ENCODE measurements at places on chromosomes 1 and 21.
A peak's percentile ranks its signal among the peaks of the same experiment; 100 is the strongest.

GRCh38 chr1:11690397-11691301 is 861 bp upstream of the DRAXIN start:
- no peak for DNase-seq

GRCh38 chr1:227038401-227038800 is 98.3 kb downstream of the COQ8A start:
- DNase-seq: no peak

GRCh38 chr1:214372092-214372491 is 91.1 kb downstream of the SMYD2 start:
- DNase-seq: no peak

DNA sequence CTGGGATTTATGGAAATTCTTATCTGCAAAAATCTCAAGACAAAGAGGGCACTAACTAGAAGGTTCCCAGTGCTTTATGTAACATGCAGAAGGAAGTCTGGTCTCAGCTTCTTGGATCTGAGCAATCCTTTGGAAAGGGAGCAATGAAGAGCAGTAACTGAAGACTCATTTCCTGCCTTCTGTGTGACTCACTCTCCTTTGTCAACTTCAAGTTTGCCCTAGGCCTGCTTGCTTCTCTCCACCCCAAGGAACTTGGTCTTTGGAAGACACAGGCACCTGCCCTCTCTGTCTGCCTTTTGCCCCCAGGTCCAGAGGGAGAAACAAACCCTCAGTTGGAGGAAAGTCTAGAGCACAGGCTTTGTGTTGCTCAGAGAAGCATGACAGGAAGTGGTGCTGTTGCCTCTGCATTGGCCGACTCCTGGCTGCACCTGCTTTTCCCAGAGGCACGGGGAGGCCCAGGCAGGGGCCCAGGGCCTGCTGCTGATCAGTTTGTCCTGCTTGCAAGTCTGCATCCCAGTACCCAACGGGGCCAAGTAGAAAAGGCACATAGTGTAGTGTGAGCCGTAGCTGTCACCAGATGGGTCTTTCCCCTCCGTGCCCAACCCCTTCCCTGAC is 137.2 kb downstream of the DHRS3 start:
- no peak for DNase-seq

DNA sequence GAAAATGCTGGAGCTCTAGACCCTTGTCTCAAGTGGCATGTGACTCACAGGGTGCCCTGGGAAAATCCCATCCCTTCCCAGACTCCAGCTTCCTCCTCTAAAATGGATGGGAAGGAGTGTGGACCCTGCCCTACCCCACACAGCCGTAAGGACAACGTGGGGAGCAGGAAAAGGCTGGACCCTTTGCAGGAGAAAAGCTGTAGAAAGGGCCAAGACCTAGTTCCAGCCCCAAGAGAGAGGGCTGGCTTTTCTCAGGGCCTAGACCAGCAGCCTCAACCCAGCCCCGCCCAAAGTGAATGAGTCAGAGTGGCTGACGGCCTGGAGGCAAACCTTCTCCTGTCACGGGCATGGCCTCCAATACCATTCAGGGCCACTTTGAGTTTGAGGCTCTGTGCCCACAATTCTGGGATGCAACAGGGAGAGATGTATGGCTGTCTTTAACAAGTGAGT is 1.1 kb downstream of the LAMB3 start:
- DNase-seq: peak; percentile 16

DNA sequence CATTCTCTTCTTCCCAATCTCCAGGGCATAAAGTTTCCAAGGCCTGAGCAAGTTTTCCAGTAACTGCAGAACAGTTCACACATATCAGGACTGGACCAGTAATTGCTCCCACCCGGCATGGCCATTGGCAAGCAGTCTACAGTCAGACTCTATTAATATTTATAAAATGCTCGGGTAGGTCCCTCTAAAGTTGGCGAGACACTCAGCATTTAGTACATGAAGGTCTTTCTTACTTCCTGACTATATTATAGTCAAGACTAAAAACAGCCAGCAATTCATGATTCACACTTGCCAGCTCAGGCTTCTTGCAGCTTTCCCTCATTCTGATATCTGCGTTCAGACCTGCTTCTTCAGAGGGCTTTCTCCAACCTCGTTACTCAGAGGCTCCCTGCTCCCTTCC is 25.4 kb downstream of the GADD45A start:
- DNase-seq: no peak

GRCh38 chr1:243917177-243917862 is 67.3 kb upstream of the AKT3 start:
- no peak for DNase-seq

- DNase-seq: no peak
Observed at GRCh38 chr1:244388961-244389360, 62.7 kb downstream of the ADSS2 start.

- DNase-seq: no peak
Observed at GRCh38 chr21:22609802-22610201, 1611.6 kb downstream of the NCAM2 start.

- DNase-seq: no peak
Observed at GRCh38 chr1:234989019-234989418, 139.6 kb downstream of the TOMM20 start.

GRCh38 chr1:116340506-116341231 is 32.4 kb upstream of the ATP1A1 start:
- no peak for DNase-seq

DNA sequence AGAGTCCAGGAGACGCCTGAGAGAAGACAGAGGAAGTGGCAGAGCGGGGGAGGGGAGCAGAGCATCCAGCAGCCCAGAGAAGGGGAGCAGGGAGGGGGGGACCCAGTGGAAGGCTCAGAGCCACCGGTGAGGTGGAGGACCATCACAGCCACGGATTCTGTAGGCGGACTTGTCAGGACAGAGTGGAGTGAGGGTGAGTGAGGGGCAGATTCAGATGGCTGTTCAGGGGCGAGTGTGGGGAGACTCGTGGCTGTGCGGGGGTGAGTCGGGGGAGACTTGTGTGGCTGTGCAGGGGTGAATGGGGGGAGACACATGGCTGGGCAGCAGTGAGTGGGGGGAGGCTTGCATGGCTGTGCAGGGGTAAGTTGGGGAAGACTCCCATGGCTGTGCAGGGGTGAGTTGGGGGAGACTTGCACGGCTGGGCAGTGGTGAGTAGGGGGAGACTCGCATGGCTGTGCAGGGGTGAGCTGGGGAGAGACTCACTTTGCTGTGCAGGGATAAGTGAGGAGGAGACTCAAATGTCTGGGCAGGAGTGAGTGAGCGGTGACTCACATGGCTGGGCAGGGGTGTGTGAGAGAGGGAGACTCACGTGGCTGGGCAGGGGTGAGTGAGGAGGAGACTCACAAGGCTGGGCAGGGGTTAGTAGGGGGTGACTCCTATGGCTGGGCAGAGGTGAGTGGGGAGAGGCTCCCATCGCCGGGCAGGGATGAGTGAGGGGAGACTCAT is 56.8 kb upstream of the ABCG1 start:
- DNase-seq: no peak

DNA sequence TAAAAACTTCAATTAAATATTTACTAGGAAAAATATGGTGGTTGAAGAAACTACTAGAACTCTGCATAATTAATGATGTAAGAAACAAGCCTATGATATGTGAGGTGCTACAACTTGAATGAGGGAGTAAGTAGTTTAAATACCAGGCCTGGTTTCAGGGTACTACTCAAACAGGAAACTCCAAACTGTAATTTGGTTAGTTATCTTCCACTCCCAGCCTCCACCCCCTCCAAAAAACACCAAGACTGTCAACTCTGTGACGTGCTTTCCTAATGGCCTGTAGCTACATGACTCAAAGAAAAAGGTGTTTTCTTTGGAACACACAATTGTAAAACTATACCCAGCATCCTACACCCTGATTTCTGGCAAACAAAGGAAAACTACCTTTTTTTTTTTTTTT is 55.9 kb upstream of the RCC1 start:
- no peak for DNase-seq

DNA sequence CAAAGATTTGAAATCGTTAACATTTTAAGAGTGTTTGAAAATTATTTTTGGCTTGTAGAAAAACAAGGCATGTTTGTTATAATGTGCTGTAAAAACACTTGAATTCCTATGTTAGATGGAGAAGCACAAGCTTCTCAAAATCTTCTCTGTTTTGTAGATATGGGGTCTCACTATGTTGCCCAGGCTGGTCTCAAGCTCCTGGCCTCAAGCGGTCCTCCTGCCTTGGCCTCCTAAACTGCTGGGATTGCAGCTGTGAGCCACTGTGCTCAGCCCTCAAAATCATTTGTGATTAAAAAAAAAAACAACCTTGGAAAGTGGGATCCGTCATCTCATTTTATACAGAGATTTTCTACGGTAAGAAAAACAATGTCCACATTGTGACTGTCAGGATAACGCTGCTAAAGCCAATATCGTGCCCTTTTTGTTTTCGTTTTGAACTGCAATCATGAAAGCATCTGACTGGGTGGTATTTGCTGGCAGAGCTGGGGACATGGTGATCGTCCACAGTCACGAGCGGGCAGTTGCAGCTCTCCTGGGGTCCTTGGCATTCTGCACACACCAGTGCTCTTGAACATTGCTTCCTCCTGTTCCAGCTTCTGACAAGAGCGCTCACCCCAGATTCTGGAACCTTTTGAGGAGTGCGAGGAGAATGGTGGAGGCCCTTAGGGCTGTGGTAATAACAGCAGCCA is 112.5 kb downstream of the PGBD5 start:
- DNase-seq: no peak

GRCh38 chr1:3869751-3870301 is 12.6 kb downstream of the DFFB start:
- DNase-seq: no peak

DNA sequence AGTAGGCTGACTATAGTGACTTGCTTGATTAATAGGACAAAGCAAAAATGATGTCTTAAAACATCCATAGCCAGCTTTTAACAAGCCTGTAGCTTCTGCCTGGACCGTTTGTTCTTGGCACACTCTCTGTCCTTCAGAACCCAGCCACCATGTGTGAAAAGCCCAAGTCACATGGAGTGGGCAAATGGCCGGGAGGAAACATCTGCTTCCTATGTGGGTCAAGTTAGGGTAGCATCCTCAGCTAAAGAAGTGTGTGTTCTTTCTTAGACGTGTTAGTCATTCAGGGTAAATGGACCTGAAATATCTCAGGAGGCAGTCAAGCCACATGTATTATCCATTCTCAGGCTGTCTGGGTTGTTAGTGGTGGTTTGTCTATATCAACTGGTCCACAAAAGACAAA is 23.4 kb downstream of the RD3 start:
- no peak for DNase-seq

DNA sequence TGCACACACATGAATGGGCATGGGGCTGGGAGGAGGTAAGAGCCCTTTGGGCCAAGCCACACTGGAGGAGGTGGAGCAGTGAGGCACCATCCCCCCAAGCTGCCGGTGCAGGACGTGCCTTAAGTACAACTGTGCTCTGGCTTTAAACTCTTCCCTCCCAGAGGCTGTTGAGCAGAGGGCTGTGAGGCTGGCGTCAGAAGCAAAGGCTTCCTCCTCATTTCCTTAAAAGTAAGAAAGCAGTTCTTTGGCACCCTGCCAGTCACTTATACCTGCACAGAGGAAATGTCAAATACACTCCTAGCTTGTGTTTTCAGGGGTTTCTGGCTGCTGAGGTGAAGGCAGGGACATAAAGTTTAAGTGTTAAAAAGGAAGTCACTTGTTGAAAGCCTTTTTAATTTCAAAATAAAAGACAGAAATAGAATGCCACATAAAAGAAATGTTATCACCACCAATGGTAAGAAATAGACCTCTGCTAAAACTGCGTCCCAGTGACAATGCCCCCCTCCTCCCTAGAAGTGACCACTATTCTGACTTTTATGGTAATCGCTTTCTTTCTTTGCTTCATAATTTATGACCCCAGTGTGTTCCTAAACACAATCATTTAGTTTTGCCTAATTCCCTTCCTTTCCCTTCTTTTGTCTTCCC is 33.0 kb downstream of the LAMC2 start:
- no peak for DNase-seq

DNA sequence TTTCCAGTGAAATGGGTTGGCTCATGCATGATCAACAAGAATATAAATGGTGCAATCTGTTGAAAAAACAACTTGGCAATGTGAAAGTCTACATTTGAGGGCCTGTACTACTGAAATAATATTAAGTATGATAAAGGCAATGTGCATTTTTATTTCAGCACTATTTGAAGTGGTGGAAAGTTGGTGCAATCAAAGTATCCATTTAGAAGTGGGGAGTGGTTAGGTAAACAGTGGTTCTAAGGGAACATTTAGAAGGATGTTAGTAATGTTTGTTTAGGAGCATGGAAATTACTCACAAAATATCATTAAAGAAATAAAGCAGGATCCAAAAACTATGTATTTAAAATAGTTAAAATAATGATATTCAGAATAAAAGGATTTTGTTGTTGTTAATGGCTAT is 60.2 kb downstream of the CHRM3 start:
- no peak for DNase-seq

GRCh38 chr1:67190942-67191341 is 24.7 kb downstream of the IL23R start:
- DNase-seq: no peak

DNA sequence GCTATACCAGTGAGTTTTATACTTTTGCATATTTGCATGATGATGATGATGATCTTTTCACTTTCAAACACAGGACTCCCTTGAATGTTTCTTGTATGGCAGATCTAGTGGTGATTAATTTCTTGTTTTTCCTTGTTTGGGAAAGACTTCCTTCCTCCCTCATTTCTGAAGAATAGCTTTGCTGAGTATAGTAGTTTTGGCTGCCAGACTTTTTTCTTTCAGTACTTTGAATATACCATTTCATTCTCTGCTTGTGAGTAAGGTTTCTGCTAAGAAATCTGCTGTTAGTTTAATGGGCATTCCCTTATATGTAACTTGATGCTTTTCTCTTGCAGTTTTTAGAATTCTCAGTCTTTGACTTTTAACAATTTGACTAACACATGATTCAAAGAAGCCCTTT is 547.4 kb upstream of the CXADR start:
- no peak for DNase-seq

DNA sequence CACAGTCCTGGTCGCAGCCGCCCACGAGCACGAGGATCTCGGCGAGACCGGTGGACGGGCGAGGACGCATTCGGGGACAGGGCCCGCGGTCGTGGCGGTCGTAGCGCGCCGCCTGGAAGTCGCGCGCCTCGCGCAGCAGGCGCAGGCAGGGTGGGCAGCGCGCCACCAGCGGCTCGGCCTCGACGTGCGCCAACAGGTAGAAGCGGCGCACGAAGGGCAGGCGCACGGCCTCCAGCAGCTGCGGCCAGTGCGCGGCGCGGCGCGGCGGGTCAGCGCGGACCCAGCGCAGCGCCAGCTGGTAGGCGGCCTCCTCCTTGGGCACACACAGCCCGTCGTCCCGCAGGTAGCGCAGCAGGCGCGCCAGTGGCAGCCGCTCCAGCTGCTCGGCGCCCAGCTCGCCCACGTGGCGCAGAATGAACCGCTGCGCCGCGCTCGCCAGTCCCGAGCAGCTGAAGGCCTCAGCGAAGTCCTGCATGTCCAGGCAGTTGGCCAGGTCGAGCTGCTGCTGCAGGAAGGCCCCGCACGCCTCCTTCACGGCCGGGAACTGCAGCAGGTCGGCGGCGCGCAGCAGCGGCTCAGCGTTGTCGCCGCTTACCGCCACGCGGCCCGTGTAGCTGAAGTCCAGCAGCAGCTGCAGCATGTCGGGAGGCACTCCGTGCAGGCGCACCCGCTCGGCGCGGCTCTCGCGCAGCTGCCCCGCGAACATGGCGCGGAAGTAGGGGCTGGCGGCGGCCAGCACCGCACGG is 573 bp downstream of the KLHL21 start:
- DNase-seq: no peak

- peak; percentile 9 for DNase-seq
Observed at GRCh38 chr1:64923294-64923718, 43.0 kb downstream of the JAK1 start.
